ENCODE measurements at places on chromosomes 2 and 18. TPM values are rescaled to one million over a fixed set of nuclear protein-coding genes. Genes with fewer than 3 reads are reported as not detected.

The OSR1 gene
- 1.7 TPM for total RNA-seq

The LYG2 gene
- not detected for total RNA-seq

The RGPD4 gene
- not detected for total RNA-seq

The LOXHD1 gene
- total RNA-seq = not detected

The GKN1 gene
- total RNA-seq = not detected

The SMARCAL1 gene
- total RNA-seq = 7.4 TPM

The REG3A gene
- not detected for total RNA-seq

The CHMP3 gene
- 60.6 TPM for total RNA-seq

The OBSL1 gene
- 15.2 TPM for total RNA-seq

The KLHL41 gene
- total RNA-seq = under 0.01 TPM

The CPO gene
- 0.13 TPM for total RNA-seq

The LIPG gene
- 9.5 TPM for total RNA-seq

The CPLX4 gene
- total RNA-seq = not detected

The OTOS gene
- total RNA-seq = not detected

The SLC11A1 gene
- total RNA-seq = 0.51 TPM

The TRIB2 gene
- 6.5 TPM for total RNA-seq

The SERPINB2 gene
- total RNA-seq = 64.6 TPM

The PDCL3 gene
- total RNA-seq = 25.3 TPM

The ZDBF2 gene
- total RNA-seq = 7.7 TPM

The BMP10 gene
- not detected for total RNA-seq

The LCT gene
- under 0.01 TPM for total RNA-seq

The TEX44 gene
- not detected for total RNA-seq

The DCDC2C gene
- total RNA-seq = not detected

The TMEM182 gene
- total RNA-seq = 4.9 TPM

The CCDC68 gene
- total RNA-seq = 4.2 TPM

The SH3BP4 gene
- 24.6 TPM for total RNA-seq

The EFR3B gene
- 0.13 TPM for total RNA-seq

The EML6 gene
- 0.53 TPM for total RNA-seq

The ERBB4 gene
- total RNA-seq = under 0.01 TPM

The KYNU gene
- 31.4 TPM for total RNA-seq

The GDF7 gene
- 0.13 TPM for total RNA-seq

The PTPRN gene
- 0.13 TPM for total RNA-seq

The GKN2 gene
- total RNA-seq = not detected

The LRP2 gene
- total RNA-seq = not detected

The TCF7L1 gene
- total RNA-seq = 1.9 TPM

The DNER gene
- 1.8 TPM for total RNA-seq

The DNAH7 gene
- under 0.01 TPM for total RNA-seq

The KIDINS220 gene
- total RNA-seq = 58.2 TPM

The PLEKHA3 gene
- total RNA-seq = 4.7 TPM

The ZNF804A gene
- not detected for total RNA-seq

The SIX3 gene
- not detected for total RNA-seq

The MBD2 gene
- 58.4 TPM for total RNA-seq

The SNORC gene
- total RNA-seq = 0.53 TPM

The CDKL4 gene
- total RNA-seq = 0.13 TPM

The GRB14 gene
- 1.8 TPM for total RNA-seq

Data from bronchial epithelial cell (primary cell).